ENCODE measurements at places on chromosomes 16 and 17.

GRCh38 chr17:46043606-46044005, 44.6 kb downstream of the STH start:
- no peak for DNase-seq

- no peak for DNase-seq
Observed at GRCh38 chr17:10698096-10698818, 863 bp downstream of the ADPRM start.

- peak; percentile 50 for DNase-seq
Observed at GRCh38 chr16:83990492-83990891, 22.4 kb downstream of the NECAB2 start.

DNA sequence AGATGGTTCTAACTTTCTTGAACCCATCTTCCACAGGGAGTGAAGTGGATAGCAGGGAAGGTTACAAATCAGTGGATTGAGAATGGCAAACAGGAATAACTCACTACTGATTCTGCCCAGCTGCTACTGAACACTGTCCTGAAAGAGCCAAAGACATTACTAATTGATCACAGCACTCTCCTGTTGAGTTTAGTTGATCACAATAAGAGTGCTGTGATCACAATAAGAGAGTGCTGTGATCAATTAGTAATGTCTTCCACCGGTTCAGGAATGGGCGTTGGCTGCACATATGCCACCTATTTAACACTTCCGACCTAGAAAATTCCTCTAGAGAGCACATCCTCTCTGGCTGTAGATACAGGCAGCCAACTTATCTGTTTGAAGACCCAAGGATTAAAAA, 11.4 kb downstream of the CFAP97D1 start:
- DNase-seq: no peak

DNA sequence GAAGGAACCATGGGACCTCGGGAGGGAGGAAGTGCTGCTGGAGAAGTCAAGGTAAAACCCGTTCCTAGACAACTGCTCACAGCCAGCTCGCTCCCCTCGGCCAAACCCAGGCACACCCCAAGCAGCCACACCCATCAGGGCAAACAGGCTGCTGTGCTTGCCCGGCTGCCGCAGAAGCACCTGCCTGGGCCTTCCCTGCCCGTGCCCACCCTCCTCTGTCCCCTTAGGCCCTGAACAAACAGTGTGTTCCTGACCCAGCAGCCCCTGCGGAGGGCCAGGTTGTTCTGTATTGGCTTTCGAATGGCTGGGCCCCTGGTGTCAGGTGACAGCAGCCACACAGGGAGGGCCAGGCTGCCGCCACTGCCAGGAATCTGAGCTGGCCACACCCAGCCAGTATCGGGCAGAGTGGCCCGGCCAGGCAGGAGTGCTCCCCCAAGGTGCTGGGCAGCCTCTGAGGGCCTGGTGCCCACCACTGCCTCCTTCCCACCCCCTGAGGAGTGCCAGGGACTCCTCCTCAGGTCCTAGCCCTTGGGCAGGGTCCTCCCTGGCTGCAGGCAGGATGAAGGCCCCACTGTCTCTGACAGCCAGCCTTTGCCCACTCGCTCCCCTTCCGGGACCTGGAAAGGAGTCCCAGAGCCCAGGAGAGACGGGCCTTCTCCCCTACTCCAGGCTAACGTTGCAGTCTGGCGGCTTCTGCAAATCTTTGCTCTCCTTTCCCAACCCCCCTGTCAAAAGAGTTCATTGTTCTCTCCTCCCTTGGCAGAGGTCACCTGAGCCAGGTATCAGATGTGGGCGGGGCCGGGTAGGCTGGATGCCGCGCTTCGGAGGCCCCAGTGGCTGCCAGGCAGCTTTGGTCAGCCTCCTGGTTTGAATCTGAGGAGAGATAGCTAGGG, 24.0 kb downstream of the LLGL2 start:
- DNase-seq: no peak

DNA sequence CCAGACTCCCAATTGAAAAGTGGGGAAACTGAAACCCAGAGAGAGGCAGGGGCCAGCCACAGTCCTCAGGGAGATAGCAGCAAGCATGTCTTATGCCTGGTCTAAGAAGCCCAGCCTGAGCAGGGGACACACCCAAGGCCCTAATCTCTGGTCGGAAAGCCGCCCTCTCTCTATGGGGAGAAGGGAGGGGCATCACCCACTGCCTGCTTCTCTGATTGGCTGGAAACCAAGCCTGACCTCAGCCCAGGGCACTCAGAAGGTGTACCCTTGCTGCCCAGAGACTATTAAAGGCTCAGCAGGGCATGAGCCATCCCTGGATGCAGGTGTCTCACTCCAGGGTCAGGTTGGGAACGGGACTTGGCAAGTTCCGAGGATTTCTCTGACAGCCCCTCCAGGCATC, 5.7 kb upstream of the KRT13 start:
- DNase-seq: no peak

GRCh38 chr17:27613433-27613832, 17.6 kb upstream of the LGALS9 start:
- no peak for DNase-seq

DNA sequence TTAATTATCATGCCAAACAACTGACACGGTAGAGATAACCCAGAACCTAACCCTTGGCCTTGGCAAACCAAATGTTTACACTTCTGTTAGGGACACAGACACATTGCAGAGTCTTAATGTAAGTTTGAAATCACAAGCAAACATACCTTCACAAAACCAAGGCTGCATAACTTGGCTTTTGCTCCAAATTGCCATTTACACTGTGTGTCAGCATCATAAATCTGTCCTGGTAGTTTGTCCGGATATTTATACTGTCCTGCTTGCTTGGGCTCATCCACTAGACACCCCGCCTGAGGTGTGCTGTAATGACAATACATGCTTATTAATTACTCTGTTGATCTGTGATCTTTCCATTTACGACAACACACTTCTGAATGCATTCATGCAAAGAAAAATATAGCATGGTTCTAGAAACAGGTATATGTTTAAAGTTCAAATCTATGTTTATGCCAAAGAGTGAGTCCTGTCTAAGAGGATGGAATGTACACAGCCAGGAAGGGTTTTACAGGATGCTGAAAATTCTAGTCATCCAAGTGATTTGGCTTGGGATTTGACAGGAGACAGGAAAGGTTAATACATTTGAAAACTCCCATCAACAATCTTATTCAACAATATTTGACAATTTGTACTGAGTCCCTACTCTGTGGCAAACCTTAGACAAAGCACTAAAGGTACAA, 81.1 kb downstream of the ADAMTS18 start:
- no peak for DNase-seq

DNA sequence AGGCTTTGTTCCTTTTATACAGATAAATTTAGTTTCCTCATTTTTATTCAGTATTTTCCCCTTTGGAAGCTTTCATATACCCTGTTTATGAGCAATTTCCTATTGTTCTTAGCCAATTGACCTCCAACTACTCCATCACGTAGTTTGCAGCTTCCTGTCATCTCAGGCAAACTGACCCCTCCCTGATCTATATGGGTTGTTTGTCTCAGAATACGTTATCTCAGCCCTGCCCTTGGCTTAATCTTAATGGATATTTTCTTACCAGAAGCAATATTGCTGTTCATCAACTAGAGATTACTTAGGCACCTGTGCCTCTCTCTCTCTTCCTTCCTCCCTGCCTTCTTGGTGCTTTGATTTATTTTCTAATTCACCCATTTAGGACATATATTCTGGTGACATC, 81.2 kb downstream of the ZNF18 start:
- no peak for DNase-seq

DNA sequence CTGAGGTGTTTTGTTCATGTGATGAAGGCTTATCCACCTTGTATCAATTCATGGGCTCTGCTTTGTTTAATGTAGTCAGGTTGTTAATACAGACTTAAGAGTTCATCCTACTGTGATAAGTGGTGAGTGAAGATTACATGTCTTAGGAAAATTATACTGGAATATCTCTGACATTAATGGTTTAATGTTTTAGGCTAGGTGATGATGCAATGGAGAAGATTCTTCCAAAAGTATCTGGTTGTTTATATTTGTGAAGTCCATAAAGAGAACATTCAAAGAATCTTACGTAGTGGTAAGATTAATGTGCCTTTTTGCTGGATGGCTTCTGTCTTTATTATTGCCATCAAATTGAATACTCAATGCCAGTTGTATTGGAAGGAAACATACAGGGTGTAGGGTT, 236.4 kb downstream of the BCAS3 start:
- no peak for DNase-seq

DNA sequence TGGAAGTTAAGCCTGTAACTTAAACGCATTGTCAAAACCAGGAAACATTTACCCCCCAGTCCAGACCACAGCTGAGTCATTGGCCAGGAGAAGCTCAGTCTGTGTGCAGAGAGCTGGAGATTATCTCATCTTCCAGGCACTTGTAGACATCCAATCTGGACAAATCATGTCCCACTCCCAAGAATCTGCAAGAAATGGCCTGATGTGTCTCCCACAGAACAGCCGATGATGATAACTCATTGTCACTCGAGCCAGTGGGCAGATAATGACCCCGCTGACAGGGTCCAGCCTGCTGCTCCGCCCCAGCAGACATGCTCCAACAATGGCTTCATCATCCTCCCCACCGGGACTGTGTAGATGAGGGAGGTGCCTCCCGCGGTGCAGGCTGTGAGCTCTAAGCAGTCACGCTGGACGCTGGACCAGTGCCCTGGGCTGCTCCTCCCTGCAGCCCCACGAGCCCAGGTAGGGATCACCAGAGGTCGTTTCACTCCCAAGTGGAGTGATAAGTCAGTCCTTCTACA, 322.5 kb downstream of the C16orf95 start:
- no peak for DNase-seq

DNA sequence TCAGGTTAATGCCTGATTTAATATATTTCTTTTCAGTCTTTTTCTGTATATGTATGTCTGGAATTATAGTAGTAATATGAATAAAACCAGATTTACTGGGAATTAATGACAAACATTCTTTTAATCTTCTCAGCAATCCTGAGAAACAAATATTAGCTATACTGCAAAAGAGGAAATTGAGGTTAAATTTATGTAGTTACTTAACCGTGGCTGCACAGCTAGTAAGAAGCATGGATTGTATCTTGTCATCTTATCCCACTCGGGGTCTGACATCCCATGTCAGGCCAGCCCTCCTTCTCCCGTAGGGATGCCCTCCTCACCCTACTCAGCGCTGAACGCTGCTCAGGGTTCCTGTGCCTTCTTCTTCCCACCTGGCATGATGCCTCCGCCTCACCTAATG, 143.0 kb downstream of the FTO start:
- no peak for DNase-seq

DNA sequence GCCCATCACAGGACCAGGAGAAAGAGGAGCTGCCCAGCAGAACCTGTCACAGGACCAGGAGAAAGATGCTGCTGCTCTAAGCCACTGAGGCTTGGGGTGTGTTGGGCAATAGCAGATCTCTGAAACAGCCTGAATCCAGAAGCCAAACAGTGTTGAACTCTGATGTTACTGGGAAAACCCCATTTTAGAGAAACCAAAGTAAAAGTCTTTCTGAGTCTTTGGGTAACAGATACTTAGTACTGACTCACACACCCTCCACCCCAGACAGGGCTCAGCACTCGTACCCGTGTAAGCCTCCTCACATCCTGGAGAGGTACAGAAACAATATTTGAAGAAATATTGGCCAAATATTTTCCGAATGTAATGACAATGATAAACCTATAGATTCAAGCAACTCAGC, 82.8 kb upstream of the GNG13 start:
- DNase-seq: no peak

DNA sequence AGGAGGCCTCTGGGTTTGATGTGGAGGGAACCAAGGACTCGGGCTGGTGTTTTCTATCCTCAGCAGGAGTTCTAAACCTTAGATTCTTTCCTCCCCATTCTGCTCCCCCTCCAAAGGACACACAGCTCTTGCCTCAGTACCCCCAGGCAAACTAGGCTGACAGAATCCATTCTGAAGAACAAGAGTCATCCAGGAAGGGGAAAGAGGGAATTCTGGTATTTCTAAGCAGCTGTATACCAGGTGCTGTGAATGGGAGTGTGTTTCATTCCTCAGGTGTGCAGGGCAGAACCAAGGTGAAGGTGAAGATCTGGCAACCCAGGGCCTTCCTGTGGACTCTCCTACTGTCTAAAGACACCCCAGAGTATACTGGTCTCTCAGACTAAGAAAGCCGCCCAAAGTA, 4.1 kb downstream of the INPP5K start:
- DNase-seq: no peak

DNA sequence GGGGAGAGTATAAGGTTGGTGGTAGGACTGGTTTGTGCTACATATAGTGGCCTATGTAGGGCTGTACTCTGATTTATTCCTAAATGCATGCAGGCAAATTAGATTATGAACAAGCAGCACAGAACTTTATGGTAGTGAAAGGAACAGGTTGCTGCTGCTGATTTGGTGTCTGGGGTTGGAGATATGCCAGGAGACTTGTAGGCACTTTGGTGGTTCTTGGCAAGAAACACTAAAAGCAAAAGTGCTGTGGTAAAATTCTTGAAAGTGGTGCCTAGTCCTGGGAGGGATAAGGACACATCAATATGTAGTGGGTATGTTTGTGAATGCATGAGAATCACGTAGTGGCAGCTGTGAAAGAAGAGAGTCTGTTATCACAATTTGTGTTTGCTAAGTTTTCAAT, 2126.0 kb downstream of the TP53TG3F start:
- no peak for DNase-seq

DNA sequence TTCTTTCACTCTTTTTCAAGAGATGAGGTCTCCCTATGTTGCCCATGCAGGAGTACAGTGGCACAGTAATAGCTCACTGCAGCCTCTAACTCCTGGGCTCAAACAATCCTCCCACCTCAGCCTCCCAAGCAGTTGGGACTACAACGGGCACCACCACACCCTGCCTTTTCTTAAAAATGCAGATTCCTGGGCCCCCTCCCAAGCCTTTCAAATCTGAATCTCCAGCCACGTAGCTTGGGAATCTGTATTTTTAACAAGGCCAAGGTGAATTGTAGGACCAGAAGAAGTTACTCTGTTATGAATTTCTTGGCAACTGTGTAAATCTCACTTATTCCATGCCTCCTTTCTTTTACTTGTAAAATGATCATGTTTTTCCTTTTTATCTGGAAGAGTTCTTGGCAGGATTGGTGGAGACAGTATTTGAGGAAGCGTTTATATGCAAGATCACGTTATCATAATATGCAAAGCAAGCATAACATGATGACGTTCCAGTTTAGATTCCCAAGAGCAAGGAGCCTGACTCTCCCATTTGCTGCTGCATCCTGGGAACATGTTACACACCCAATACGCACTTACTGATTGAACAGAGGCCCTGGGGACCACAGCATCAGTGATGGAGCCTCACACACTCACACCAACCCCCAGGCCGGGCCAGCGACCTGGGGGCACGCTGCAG, 44.5 kb downstream of the LITAF start:
- DNase-seq: no peak

- DNase-seq: no peak
Observed at GRCh38 chr16:88703486-88704309, 2.5 kb downstream of the RNF166 start.

DNA sequence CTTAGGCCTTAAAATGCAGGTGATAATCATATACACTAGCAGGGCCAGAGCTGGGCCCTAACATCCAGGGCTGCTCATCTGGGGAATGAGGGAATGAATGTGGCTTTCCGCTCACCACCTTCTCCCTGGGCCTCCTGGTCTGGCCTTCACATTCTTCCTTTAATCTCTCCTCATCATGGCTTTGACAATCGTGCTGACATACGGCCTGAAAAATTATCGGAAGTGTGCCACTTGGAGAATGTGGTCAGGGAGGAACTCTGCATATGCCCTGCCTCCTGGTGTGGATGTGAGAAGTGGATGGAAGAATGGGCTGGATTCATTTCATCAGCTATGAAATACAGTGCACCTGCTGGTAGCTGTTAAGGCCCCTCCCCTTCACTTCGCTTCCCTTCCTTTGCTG, 2.4 kb downstream of the WSCD1 start:
- no peak for DNase-seq

- peak; percentile 74 for DNase-seq
Observed at GRCh38 chr17:43695970-43696865, 34.5 kb upstream of the MEOX1 start.

GRCh38 chr17:3818786-3819185, 17.8 kb upstream of the ITGAE start:
- no peak for DNase-seq

Measured in heart left ventricle (tissue), 16 donors.